Stimulated activated CD8-positive, alpha-beta memory T cell treated with anti-CD3 and anti-CD28 coated beads, Interleukin-7, amount 100 ng/mL, for 48 hours (primary cell): ENCODE measurements at places on chromosomes 7 and 10.

DNA sequence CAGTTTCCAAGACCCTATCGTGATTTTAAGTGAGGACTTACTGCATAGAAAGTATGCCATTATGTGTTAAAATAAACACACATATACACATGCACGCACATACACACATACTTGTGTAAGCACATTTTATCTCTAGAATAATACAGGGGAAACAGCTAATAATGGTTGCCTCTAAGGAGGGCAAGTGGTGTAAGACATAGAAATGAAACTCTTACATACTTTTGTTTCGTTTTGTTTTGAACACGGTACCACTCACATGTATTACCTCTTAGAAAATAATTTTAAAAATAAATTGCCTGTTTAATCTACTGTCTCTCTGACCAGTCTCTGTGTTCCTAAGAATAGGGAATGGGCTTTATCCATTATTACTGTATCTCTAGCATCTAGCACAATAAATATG lies 49.2 kb downstream of the HERPUD2 start:
- no peak for DNase-seq

GRCh38 chr10:4686644-4686996 lies 139.4 kb upstream of the AKR1E2 start:
- no peak for DNase-seq

DNA sequence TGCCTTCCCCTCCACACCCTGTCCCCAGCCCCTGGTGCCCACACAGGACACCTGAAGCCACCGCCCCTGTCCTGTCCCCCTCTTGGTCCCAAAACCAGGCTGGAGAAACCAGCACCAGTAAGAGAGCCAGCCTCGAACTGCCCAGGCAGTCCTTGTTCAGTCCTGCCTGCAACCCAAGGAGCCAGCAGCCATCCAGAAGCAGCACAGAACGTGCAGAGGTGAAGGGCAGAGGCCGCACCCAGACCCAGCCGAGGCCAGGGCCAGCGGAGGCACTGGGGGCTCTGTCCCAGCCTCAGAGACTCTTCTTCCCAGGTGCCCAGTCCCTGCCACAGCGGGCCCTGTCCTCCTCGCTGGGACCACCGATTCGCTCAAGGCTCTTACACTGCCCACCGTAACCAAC lies 23.3 kb upstream of the CNPY1 start:
- DNase-seq: no peak

DNA sequence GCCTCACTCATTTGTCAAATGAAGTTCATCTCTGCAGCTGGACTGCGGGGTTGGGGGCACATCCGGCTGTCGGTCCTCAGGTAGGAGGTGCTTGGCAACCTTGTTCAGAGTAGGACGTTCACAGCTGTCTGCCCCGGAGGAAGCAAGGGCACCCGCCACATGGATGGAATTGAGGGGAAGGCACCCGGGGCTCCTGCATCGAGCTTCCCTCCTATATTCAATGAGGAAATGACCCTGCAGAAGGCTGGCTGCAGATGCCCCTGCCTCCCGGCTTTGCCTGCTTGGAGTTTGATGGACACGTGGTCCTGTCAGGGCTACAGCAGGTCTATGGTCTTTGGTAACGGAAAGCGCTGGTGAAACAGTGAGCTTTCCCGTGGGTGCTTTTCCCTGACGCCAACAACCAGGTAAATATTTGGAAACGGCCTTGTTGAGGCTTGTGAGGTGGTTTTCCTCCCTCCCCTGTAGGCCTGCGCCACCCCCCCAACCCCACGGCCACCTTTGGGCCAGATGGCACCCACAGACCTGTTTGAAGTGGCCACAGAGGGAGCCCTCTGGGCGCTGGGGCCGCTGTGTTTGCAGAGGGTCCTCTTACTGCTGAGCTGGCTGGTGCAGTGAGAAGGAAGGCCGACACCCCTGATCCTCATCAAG lies 32.9 kb downstream of the HTRA1 start:
- no peak for DNase-seq

DNA sequence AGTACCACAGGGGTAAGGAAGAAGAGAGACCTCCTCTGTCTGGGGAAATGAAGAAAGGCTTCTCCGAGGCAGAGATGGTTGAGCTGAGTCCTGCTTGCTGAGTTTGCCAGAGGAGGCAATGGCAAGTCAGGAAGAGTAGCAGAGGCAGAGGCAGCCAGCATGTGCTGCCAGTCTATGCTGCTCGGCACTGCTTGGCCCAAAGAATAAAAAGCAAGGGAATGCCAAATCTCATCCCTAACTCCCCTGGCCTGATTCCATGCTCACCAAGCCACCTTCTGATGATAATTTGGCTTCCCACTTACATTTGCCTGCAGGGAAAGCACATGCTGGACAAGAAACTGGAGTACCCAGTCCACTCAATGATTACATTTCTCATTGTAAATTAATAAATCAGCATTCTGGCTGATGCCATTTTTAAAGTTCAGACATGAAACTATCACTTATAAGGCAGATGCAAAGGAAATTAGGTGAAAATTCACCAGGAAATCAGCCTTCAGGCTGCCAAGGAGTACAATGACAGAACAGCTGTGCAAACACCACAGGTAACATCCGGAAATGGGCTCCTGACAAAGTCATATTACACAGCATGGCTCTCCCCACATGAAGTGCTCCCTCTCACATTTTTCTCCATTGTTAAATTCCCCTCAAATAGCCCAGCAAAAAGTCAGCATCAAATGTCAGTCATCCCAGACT lies 245.9 kb downstream of the MTERF1 start:
- DNase-seq: no peak

DNA sequence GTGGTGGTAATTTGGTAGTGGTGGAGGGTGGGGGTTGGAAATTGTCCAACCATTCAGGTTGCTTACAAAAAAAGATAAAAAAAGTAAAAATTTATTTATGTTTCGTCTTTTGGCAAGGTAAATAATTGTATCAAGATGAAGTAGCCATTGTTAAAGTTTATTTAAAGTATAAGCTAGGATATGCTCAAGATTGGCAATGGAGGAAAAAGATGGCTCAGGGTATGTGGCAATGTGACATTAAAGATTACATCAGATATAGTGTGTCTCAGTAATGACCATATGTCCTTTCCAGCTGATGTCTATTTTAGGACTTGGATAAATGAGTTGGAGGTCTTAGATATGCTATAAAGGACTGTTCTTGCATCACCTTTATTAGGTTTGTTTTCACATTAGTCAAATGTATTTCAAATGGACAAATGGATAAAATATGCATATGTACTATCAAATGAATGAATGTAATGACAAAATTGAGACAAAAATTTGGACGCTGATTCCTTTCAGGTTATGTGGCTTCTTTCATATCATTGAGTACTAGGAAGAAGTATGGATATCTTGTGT lies 60.9 kb downstream of the ST7 start:
- DNase-seq: no peak

GRCh38 chr7:113128031-113128430 lies 9.7 kb upstream of the SMIM30 start:
- DNase-seq: no peak

DNA sequence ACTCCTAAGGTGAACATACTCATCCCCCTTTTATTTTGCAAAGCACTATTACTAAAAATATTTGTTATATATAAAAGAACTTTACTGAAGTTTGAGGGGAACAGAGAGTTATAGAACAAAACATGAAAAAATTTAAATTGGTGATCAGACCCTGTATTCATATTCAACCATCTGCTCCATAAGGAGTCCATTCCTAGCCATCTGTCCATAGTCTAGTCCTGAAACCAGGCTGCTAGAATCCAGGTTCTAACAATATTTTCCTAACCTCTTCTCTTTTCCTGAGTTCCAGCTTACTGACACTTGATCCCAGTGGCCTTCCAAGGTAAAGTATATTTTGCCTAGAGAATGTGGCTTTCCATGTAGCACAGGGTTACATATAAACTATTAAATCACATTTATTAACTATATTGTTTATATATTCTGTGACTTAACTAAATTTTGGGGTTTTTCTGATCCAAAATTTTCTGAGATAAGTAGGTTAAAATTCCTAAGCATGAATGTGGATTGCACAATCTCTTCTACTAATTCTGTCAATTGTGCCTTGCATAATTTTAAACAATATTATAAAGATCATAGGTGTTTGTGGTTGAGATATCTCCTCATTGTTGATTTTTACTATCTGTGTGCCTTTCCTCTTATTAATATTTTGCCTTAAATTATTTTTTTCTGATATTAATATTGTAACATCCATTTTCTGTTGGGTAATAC lies 137.6 kb upstream of the MAGI2 start:
- no peak for DNase-seq

DNA sequence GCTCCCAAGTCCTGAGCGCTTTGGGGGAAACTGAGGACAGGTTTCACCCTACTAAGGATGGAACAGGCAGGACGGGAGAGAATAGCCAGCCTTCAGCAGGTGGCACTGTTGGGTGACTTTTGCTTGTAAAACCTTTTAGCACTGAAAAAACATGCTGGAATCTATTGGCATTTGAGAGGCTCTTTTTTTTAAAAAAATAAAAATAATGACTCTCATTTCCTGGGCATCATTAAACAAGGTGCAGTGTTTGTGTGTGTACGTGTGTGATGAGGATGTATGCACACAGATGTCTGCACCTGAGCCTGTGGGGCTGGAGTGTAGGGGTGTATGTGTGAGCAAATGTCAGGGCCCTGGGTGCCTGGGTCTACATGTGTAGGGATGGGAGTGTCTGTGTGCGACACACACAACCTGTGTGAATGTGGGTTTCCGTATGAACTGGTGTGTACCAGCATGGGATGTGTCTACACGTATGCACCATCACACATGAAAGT lies 177.9 kb downstream of the RPS24 start:
- no peak for DNase-seq

- no peak for DNase-seq
These were observed 11.0 kb downstream of the GUSB start for GRCh38 chr7:65971021-65971420.

- no peak for DNase-seq
These were observed 59.2 kb downstream of the ANLN start for GRCh38 chr7:36448781-36449379.

DNA sequence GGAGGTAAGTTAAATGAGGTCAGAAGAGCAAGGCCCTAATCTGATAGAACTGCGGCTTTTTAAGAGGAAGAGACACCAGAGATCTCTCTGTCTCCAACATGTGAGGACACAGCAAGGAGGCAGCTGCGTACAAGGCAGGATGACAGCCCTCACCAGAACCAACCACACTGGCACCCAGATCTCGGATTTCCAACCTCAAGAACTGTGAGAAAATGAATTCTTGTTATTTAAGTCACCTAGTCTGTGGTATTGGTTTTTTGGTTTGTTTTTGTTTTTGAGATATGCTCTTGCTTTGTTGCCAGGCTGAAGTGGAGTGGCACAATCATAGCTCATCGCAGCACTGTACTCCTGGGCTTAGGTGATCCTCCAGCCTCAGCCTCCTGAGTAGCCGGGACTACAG lies 127.2 kb downstream of the DLG5 start:
- DNase-seq: no peak

DNA sequence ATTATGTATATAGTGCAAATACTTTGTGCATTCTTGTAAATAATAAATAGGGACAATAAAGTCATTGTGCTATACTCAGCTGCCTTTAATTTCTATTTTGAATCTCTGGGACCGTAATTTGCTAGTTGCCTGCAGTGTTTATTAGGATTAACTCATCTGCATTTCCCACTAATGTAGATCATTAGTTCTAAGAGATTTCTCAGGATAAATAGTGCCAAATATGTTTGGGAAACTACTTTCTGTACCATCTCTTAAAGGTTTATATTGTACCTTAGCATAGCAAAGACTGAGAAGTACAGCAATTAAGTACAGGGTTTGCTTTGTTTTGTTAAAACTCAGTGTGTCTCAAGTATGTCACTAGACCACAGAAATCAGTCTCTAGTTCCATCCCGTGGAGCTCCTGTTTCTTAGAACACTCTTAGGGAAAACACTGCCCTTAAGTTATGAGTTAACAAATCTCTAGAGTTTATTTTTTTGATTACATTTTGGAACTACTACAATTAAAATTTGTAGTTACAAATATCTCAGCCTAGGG lies 26.0 kb downstream of the ADD3 start:
- DNase-seq: no peak

DNA sequence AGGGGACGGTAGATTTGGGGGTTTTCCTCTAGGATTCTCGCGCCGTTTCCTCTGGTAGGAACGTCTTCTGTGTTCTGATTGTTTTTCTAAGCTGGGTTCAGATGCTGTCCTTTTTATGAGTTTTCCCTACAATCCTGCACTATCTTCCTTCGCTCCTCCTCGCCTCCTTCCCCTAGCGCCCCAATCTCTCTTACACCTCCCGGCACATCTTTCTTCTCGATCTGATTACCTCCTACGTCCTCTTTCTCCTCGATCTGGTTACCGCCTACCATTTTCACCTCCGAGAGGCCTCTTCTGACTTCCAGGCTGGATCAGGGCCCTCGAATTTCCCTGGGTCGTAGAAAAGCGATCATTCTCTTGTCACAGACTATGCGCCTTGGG lies 413 bp downstream of the BUD31 start:
- no peak for DNase-seq

DNA sequence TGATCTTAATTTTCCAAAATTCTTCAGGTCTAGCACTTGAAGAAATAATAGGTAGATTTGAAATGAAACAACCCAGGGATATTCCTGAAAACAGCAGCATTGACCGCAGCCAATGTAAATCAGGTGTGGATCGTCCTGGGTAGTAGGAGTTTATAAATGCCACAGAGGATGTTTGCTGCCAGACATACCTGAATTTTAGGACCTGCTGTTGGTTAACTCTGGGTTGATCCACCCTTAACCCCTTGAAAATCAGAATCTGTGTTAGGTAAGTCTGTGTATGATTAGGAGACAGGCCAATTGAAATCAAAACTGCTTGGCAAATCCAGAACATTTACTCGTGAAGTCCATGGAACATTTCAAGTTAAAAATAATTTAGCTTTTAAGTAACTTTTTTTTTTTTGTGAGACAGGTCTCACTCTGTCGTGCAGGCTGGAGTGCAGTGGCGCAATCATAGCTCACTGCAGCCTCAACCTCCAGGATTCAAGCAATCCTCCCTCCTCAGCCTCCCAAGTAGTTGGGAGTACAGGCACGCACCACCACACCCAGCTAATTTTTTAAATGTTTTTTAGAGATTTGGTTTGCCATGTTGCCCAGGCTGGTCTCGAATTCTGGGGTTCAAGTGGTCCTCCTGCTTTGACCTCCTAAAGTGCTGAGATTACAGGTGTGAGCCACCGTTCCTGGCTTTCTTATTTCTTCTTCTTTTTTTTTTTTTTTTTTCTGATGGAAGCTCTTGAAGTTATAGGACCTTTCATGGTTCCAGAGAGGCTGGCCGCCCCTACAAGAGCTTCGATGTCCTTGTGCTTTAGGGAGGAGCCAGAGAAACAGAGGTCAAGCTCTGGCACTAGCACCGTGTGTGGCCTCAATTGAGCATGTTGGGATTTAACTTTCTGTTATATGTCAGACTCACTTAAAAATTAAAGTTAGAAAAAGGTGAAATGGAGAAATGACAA lies 2.0 kb downstream of the POR start:
- no peak for DNase-seq
